ENCODE measurements at places on chromosomes 2 and 18.
A peak's percentile ranks its signal among the peaks of the same experiment; 100 is the strongest.

DNA sequence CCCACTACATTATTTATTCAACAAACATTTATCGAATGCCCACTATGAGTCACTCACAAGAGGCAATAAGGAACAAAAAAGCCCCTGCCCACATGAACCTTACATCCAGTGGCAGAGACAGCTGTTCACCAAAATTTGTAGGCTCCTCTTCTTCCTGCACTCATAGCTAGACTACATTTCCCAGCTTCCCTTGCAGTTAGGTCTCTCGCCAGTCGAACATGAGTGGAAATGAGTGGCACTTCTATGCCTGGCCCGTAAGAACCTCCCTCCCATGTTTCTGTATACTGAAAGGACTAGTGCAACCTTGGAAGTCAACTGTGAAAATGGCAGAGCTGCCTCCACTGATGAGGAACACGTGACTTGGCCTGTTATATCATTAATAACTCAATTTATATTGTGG is 19.4 kb upstream of the NCOA1 start:
- no peak for DNase-seq

DNA sequence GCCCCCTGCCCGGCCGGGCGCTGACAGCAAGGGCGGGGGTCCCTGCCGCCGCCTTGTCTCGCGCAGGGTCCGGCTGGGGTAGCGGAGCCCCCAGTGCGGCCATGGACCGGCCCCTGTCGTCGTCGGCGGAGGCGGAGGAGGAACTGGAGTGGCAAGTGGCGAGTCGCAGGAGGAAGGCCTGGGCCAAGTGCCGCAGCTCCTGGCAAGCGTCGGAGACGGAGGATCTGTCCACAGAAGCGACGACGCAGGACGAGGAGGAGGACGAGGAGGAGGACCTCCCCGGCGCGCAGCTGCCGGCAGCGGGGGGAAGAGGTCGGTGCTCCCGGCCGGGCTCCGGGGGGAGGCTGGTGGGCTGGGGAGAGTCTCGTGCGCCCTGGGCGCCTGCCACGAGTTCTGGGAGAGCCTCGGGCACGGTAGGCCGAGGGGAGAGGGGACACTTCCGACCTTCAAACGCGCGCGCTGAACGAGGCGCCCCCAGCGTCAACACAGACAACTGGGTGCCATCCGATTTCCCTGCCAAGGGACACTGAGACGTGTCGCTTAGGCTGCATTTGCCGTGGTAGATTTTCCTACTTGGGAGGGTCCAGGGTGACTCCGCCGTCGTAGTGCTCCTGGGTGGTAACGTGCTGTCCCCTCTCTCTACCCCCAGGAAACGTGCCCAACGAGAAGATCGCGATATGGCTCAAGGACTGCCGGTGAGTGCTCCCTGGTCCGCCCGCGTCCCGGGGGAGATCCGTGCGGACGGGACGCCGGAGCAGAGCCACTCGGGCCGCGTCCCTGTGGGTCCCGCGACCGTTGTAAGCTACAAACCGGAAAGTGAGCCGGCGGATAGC is 652 bp downstream of the ITPRID2 start:
- peak; percentile 21 for DNase-seq

DNA sequence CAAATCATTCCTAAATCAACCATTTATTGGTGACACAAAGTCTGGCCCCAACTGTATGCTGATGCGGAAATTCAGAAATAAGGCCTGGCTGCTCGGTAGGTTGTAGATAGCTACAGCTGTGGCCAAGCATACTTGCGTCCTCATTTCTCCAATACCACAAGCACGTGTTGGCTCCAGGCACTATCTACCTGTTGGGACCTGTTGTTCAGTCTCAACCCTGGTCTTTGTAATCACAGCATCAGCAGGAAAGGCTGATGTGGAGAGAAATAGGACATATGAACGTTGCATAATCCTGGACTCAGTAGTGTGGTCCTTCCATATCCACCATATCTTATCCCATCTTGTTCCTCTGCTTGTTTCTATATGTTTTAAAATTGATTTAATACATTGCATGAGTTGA is 212.6 kb downstream of the PMAIP1 start:
- no peak for DNase-seq

- no peak for DNase-seq
Measured at GRCh38 chr2:101063352-101064124, 61.4 kb downstream of the RPL31 start.

- no peak for DNase-seq
Measured at GRCh38 chr2:8606226-8606625, 75.6 kb upstream of the ID2 start.

GRCh38 chr2:99659874-99660273 is 170.1 kb upstream of the REV1 start:
- no peak for DNase-seq

- no peak for DNase-seq
Measured at GRCh38 chr2:76316691-76317090, 606.0 kb upstream of the GCFC2 start.

- no peak for DNase-seq
Measured at GRCh38 chr2:161096336-161096735, 63.9 kb upstream of the TANK start.

- no peak for DNase-seq
Measured at GRCh38 chr2:168611896-168612650, 156.0 kb downstream of the CERS6 start.
